ENCODE measurements at places on chromosomes 12 and 14.

GRCh38 chr14:22955702-22956569 is 954 bp downstream of the HAUS4 start:
- no peak for DNase-seq

DNA sequence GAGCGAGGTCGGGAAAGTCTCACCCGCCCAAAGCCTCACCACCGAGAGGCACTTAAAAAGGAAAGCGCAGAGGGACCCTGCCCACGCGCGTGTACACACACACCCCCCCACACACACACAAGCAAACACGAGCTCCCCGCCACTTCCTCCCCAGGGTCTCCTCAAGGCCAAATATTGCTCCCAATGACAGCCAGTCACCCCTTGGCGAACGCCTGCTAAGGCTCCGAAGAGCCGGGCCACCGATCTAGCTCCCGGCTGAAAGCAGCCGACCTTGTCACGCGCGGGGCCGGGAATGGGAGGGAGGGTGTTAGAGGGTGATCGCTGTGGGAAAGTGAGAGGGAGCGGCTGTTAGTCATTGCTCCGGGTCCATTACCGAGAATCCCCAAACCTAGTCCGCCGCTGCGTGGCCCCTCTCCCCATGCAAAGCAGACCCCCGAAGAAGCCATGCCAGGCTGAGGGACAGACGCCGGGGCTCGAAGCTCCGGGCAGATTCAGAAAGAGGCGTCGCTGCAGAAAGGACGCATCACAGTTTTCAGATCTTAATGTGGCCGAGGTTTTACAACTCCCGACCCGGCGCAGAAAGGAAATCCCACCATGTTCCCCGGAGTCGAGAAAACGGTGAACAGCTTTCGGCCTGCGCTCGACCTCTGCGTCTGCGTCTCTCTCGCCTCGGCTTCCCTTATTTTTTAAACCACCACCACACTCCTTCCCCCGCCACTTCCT is 2.6 kb downstream of the BMP4 start:
- DNase-seq: peak; percentile 38

DNA sequence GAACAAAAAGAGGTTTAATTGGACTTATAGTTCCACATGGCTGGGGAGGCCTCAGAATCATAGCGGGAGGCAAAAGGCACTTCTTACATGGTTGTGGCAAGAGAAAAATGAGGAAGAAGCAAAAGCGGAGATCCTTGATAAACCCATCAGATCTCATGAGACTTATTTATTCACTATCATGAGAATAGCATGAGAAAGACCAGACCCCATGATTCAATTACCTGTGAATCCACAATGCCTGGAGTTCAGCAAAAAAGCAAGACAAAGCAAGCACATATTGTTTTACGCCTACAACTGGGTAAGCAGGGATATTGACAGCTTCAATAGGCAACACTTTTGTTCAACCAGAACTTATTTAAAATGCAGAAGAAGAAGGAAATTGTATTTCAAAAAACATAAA is 218.2 kb downstream of the RPL10L start:
- DNase-seq: no peak

DNA sequence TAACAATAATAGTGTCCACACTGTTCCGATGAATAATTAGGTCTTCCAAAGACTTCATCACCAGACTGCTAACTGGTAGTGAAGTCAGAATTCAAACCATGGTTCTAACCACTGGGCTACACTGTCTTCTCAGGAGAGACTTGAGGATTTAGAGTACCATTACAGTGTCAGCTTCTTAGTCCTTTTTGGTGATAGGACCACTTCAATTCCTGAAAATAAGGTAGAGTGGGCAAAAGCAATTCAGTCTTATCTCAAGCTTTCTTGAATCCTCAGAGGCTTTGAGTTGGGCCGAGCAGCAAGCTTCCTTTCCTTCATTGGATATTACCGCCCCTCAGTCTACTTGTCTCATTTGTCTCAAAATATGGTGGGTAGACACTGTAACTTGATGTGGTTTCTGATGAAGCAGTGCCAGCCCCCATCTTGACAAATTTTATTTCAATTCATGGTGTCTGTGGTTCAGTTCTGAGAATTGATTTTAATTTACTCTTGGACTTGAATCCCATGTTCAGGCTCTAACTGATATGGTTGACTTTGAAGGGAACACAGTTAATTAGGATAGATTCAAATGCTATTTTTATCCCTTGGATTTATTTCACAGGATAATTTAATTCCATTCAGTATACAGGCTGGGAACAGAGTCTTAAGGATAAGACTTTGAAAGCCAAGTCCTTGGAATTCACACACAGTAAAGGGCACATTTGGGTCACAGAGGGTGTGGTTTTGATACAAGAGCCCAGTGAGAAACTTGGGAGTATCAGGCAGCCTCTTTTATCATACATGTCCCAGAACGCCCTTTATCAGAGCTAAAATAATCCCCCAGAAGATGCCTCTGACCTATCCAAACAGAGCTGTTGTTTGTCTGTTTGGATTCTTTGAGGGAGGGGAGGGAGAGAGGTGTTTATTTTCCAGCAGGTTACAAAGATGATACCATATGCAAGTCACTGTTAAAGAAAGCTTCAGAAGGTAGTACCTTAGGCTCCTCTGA is 167.3 kb downstream of the PRKCH start:
- no peak for DNase-seq

GRCh38 chr14:78758333-78758732 is 588.2 kb downstream of the NRXN3 start:
- DNase-seq: no peak

DNA sequence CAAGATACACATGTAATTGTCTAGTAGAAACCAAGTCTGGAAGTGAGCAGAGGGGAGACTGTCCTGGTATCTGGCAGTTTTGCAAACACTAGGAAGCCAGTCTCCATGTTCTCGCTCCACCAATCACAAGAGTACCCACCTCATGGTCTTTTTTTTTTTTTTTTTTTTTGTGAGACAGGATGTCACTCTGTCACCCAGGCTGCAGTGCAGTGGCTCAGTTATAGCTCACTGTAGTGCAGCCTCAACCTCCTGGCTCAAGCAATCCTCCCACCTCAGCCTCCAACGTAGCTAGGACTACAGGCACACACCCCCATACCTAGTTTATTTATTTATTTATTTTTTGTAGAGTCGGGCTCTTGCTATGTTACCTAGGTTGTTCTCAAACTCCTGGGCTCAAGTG is 189.2 kb downstream of the EFCAB11 start:
- DNase-seq: no peak

Measured in left ventricle myocardium inferior (tissue), 1 donor.